ENCODE measurements at places on chromosomes 6 and 20.
A peak's percentile ranks its signal among the peaks of the same experiment; 100 is the strongest.

GRCh38 chr6:69835414-69836179 lies 30.8 kb upstream of the COL19A1 start:
- H3K27ac ChIP-seq = no peak overlapping the region
- no peak for DNase-seq
- peaks cover 22% of the 10 kb centered on the region for H3K27me3 ChIP-seq
- no peaks in the 10 kb centered on the region for H3K36me3 ChIP-seq
- H3K4me3 ChIP-seq = no peak overlapping the region

DNA sequence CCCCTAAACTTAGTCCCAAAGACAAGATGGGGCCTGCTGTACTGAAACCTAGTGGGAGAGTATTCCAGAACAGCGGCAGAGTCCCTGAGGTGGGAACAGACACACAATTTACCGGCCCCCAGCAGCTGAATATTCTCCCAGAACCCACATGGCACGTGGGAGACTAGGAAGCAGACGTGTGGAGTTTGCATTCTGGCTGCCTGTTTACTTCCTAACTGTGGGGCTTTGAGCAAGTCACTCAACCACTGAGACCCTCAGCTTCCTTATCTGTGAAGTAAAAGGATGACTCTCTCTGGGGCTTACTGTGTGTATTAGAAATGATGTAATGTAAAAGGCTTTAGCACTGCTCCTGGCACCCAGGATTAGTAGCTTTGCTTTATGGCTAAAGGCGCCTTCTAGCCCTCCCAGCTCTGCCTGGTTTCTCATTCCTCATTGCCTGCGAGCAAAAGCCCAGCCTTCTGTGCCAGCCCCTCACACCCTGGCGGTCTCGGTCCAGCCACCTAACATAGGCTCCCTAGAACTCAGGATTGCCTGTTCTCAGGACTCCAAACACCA lies 353.1 kb downstream of the CDC5L start:
- DNase-seq = no peak
- H3K4me1 ChIP-seq = no peaks in the 10 kb centered on the region
- H3K27me3 ChIP-seq = peaks cover 2% of the 10 kb centered on the region
- H3K36me3 ChIP-seq = no peaks in the 10 kb centered on the region
- no peak overlapping the region for H3K27ac ChIP-seq

DNA sequence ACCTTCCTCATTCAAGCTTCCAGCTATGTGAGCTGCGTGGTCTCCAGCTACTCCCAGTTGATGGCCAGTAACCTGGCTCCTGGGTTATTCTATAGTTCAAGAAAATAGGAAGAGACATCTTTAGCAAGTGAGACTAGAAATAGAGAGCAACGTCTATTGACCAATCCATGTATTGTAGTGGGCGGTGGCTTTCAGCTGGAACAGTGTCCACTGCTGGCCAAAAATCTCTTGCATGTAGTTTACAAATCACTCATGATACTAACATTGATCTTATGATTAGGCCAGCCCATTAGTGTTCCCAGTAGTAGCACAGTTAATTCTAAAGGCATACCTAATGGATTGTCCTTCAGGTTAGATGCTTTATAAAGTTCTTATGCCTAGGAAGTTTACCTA lies 58.9 kb upstream of the SCP2D1 start:
- no peaks in the 10 kb centered on the region for H3K27me3 ChIP-seq
- H3K4me3 ChIP-seq = no peak overlapping the region
- no peak overlapping the region for H3K27ac ChIP-seq
- peaks cover 2% of the 10 kb centered on the region for H3K4me1 ChIP-seq
- H3K36me3 ChIP-seq = no peaks in the 10 kb centered on the region

GRCh38 chr6:94036024-94036423 lies 616.7 kb upstream of the EPHA7 start:
- no peak overlapping the region for H3K27ac ChIP-seq
- DNase-seq = no peak
- no peaks in the 10 kb centered on the region for H3K27me3 ChIP-seq
- H3K4me1 ChIP-seq = no peaks in the 10 kb centered on the region
- no peaks in the 10 kb centered on the region for H3K36me3 ChIP-seq

DNA sequence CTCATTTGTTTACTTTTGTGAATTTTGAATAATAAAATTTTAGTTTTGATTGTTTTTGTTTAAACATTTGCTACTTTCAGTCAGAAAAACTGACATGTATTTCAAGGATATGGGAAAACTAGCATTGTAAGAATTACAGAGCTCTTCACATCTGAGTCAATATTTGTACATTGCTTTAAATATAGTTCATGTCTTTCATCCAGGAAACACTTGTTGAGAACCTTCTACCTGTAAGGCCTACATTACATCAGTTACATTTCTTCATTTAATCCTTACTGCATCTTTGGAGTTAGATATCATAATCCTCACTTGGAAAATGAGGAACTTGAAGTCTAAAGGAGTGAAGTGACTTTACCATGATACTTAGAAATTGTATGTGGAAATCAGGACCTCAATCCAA lies 242.9 kb downstream of the KCNQ5 start:
- no peak overlapping the region for H3K27ac ChIP-seq
- no peak overlapping the region for H3K4me3 ChIP-seq
- H3K36me3 ChIP-seq = no peaks in the 10 kb centered on the region
- no peak for DNase-seq
- H3K4me1 ChIP-seq = no peaks in the 10 kb centered on the region

- no peaks in the 10 kb centered on the region for H3K4me1 ChIP-seq
- H3K27me3 ChIP-seq = no peaks in the 10 kb centered on the region
- no peak overlapping the region for H3K4me3 ChIP-seq
- H3K27ac ChIP-seq = no peak overlapping the region
- H3K36me3 ChIP-seq = no peaks in the 10 kb centered on the region
These were observed 85.4 kb upstream of the NXT1 start for GRCh38 chr20:23265226-23265625.

DNA sequence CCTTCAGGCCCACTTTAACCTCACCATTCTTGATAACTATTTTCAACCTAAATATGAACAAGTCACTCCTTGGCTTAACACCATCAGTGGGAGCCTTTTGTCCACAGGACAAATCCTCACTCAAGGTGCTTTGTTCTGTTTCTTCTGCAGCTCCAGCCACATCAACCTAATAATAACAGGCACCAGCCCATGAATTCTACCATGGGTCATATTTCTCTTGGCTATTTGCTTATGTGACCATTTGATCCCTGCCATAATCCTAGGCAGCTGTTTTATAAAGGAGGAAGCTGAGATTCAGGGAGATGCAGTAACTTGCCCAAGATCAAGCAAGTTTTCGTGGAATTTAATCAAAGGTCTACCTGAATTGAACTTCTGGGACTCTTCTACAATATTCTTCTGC lies 561.3 kb downstream of the DHX35 start:
- no peak overlapping the region for H3K4me3 ChIP-seq
- no peak for DNase-seq
- H3K36me3 ChIP-seq = no peaks in the 10 kb centered on the region
- H3K27me3 ChIP-seq = no peaks in the 10 kb centered on the region
- H3K27ac ChIP-seq = no peak overlapping the region

DNA sequence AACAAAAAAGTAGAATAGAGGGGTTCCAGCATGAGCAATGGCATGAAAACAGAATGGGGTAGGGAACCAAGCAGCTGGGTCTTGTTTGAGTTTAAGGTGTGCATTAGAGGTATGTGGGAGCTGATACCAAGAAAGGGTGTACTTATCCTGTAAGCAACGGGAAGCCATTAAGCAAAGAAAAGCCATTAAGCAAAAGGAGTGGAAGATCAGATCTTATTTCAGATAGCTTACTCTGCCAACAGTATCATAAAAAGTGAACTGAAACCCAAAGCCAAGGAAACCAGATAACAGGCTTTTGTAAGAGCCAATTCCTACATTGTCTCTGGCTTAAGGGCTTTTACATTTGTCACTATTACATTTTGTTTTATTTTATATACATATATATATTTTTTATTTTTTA lies 21.3 kb upstream of the BEND6 start:
- H3K4me1 ChIP-seq = no peaks in the 10 kb centered on the region
- no peaks in the 10 kb centered on the region for H3K36me3 ChIP-seq
- H3K27ac ChIP-seq = no peak overlapping the region
- no peak for DNase-seq

GRCh38 chr20:63502671-63503172 lies 3.8 kb upstream of the EEF1A2 start:
- H3K36me3 ChIP-seq = no peaks in the 10 kb centered on the region
- H3K27ac ChIP-seq = no peak overlapping the region
- peaks cover 21% of the 10 kb centered on the region for H3K27me3 ChIP-seq

- no peaks in the 10 kb centered on the region for H3K4me1 ChIP-seq
- no peaks in the 10 kb centered on the region for H3K36me3 ChIP-seq
- no peak overlapping the region for H3K27ac ChIP-seq
- no peaks in the 10 kb centered on the region for H3K27me3 ChIP-seq
- no peak for DNase-seq
- no peak overlapping the region for H3K4me3 ChIP-seq
These were observed 18.2 kb upstream of the HS3ST5 start for GRCh38 chr6:114361036-114361435.

DNA sequence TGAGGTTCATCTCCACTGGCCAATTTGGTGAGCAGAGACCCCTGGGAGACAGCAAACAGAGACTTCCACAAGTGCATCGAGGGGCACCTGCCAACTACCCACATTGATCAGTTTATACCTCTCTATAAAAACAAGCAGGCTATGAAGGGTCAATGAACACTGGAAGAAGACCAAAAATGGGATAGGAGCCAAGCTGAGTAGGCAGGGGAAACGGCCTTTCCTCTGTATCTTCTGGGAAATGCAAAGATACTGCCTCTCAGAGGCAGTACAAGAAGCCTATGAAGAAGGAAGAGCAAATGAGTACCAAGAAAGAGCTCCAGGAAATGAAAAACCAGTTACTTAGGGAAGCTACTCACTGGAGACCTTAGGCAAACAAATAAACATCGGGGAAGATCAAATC lies 247.7 kb downstream of the GMDS start:
- H3K27ac ChIP-seq = no peak overlapping the region
- H3K27me3 ChIP-seq = no peaks in the 10 kb centered on the region
- no peak for DNase-seq
- H3K4me1 ChIP-seq = no peaks in the 10 kb centered on the region

DNA sequence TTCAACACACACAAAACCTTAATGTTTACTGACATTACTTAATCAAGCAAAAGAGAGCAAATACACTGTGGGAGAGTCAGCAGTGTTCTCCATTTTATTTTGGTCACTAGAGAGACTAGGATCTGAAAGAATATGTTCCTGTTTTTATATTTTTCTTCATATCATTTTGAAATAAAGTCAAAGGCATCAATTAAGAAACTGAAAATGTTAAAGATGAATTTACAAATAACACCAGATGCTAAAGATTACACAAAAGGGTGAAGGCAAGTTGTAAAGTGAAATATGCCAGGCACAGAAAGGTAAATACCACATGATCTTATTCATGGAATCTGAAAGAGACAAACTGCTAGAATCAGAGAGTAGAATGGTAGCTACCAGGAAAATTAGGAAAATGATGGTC lies 60.3 kb upstream of the FABP7 start:
- no peak overlapping the region for H3K27ac ChIP-seq
- H3K4me1 ChIP-seq = no peaks in the 10 kb centered on the region
- no peak overlapping the region for H3K4me3 ChIP-seq
- H3K36me3 ChIP-seq = no peaks in the 10 kb centered on the region
- peaks cover 2% of the 10 kb centered on the region for H3K27me3 ChIP-seq

DNA sequence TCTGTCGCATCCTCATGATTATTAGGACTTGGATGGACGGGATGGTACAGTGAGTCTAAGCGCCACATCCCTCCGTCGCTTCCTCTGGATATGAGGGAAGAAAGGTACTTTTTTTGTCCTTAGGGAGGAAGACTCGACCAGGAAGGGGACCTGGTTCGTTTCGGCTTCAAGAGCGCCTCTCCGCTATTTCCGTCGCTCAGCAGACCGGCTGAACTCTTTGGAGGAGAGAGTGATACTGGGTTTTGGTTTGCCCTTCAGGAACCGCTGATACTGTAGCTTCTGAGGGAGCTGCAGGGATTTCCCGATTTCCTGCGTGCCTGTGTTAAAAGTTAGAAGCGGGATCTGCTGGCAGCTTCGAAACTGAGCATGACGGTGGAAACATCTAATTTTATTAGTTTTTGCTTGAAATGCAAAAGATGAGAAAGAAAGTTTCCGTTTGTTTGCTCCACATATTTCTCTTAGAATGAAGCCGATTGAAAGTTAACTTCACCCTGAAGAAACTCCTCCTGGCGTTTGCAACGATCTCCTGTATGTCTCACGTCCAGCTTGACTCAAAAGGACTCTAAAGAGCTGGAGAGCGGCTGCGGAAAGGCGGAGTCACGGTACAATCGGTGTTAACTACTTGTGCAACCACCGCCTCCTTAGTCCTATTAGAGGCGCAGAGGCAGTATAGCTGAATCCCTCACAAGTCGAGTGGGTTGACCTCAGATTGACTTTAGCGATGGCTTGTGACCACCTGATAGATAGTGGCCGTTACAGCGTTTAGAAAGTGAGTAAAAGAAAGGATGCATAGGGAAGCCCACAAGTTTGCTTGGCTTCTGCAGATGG lies 129.4 kb downstream of the TRIM27 start:
- no peak for DNase-seq
- peaks cover 26% of the 10 kb centered on the region for H3K4me1 ChIP-seq
- peaks cover 7% of the 10 kb centered on the region for H3K36me3 ChIP-seq
- peak overlapping the region; percentile 61 for H3K4me3 ChIP-seq

DNA sequence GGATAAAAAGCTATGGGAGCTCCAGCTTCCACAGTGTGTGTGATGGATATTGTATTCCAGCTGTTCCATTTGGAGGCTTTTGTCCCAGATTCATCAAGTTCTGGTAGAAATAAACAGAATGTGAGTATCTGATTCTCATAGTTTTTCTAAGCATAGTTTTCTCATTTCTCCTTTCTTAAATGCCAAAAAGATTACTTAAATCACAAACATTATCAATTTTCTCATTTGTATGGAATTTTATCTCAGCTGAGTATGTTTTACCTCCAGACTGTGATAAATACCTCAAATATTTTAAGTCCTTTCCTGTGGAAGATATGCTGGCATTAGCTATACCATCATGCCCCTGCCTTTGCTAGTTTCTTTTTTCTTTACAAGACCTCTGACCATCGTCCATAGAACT lies 767.3 kb downstream of the TFAP2A start:
- no peak overlapping the region for H3K4me3 ChIP-seq
- no peak overlapping the region for H3K27ac ChIP-seq
- H3K4me1 ChIP-seq = no peaks in the 10 kb centered on the region
- no peak for DNase-seq
- no peaks in the 10 kb centered on the region for H3K36me3 ChIP-seq
